ENCODE measurements at places on chromosomes 2 and 18.

DNA sequence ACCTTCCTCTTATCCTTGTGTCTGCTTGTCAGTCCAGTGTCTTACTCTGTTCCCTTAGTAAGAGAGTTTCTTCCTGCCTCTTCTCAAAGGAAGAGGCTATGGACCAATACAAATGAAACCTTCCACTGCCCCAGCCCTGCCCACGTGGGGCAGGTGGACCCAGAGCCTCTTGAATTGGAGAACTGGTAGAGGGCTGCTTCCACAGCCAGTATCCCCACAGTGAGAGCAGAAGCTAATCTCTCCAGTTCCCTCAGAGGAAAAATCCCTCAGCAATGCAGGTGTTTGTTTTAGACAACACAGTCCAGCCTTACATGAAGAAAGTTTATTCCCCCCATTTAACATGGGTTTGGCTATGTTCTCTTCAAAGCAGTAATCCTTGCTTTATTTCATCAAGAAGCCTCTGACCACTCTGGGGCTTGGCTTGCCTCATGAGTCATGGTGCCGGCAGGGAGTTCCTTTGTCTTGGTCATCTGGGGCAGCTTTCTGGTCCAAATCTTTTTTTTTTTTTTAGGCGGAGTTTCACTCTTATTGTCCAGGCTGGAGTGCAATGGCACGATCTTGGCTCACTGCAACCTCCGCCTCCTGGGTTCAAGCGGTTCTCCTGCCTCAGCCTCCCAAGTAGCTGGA is 6.5 kb upstream of the CYBRD1 start:
- no peak for DNase-seq

DNA sequence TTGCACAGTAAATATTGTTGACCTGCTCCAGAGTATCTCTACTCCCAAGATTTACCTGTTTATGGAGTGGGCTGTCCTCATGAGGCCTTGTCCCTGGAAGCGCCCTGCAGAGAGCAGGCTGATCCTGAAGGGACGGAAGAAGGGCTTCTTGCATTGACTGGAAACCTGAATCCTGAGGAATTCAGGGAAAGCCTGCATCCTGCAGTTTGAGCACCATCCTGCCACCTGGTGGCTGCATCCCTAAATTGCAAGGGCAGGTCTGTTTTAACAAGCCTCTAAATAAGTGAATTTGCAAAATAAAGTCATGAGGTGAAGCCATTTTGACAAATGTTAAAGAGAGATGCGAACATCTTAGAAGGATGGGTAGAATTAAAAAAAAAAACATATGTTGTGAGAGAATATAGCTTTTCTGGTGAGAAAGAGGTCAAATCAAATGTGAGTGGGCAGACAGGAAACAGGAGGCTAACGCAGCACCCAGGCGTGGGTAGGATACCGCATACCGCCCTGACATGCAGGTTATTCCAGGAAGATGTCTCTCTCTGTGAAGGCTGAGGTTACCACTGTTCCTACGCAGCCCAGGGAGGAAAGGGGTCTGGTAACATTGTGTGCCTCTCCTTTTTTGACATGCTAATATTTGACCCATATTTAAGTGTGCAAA is 754.9 kb downstream of the RNF144A start:
- DNase-seq = no peak

GRCh38 chr2:211068108-211068780 is 511.8 kb downstream of the CPS1 start:
- no peak for DNase-seq

GRCh38 chr2:176120364-176121189 is 1.9 kb upstream of the HOXD9 start:
- DNase-seq = no peak

DNA sequence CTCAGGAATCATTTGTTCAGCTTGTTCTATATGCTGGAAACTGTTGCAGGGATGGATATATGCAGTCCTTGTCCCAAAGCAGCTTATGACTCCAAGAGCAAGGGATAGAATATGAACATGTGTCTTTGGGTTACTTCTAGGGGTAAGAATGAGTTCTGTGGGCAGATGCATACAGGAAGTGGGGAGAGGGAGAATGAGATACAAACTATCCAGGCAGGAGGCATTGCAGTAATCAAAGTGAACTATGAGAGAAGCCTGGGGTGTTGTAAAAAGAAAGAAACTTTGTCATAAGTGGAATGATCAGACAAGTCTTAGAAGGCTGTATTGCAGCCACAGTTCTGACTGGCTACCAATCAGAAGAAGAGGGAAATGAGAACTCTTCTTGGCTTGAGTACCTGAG is 44.8 kb upstream of the RAB6D start:
- no peak for DNase-seq

DNA sequence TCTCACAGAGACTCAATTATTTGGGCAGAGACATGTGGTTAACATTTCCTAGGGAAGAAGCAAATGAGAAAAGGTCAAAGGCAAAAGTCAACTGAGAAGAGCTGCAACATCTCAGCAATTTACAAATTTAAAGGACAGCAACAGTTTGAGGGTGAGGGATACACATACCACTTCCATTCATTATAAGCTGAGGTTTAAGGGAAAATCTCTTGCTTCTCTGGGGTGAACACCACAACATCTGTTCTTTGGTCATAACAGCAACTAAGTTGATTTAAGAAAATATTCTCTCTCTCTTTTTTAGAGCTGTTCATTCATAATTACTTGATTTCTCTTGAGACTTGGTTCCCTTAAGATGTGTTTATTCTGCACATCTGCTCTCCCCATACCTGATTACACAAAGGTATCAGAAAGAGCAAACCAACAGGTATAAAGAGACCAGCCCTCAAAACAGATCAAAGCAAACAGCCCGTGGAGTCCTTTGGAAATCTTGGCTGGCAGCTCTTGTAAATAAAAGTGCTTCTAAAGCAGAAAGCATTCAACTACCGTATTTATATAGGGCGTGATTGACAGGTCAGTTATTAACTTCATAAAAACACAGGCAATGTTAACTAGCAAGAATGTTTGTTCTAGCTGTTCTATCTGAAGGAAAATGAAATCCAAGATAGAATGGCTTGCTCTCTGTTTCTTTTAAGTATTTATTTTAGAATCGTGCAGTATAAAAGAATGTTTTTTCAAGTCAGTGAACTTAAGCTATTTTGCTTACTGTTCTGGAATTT is 132.8 kb downstream of the THADA start:
- DNase-seq = no peak

GRCh38 chr2:110770404-110770958 is 38.1 kb downstream of the ACOXL start:
- no peak for DNase-seq

GRCh38 chr2:98828369-98828744 is 97.4 kb upstream of the MGAT4A start:
- no peak for DNase-seq

DNA sequence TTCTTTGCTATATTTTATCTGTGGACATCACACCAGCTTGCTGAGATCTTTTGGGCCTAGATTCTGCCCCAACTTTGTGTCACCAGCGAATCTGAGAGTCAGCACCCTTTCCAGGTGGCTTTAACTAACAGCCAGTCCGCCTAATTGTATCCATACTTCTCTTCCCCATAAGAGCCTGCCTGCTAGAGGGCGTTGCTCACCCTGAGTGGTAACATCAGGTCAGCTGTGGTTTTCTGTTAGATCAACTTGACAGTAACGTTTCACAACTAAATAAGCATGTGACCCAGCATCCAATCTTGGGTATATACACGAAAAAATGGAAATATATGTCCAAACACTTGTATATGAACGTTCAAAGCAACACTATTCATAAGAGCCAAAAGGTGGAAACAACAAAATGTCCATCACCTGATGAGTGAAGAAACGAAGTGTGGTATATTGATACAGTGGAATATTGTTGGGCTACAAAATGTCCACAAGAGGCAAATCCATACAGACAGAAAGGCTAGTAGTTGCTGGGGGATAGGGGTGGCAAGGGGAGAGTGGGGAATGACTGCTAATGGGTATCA is 24.9 kb downstream of the EFHD1 start:
- DNase-seq = no peak

DNA sequence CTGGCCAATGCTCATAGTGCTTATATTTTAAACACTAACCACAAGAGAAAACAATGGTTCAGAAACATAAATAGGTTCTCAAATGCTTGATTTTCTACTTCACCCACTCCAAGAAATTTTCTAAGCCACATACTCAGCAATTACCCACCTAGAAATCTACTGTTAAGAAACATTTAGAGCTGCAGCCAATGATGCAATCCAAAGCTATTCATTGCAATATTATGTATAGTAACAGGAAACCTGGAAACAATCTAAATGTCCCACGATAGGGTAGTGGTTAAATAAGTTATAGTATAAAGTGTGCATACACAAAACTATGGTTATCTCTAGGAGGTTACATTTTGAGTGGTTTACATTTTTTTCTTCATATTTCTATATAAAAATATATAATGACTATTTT is 5.7 kb downstream of the FAM237A start:
- DNase-seq = no peak

GRCh38 chr18:46222710-46223360 is 118.7 kb downstream of the HAUS1 start:
- no peak for DNase-seq

GRCh38 chr2:76268484-76268883 is 557.8 kb upstream of the GCFC2 start:
- no peak for DNase-seq

- DNase-seq = no peak
Measured at GRCh38 chr2:188956961-188957360, 17.2 kb upstream of the COL3A1 start.

GRCh38 chr2:196275646-196276352 is 104.4 kb upstream of the STK17B start:
- DNase-seq = no peak

DNA sequence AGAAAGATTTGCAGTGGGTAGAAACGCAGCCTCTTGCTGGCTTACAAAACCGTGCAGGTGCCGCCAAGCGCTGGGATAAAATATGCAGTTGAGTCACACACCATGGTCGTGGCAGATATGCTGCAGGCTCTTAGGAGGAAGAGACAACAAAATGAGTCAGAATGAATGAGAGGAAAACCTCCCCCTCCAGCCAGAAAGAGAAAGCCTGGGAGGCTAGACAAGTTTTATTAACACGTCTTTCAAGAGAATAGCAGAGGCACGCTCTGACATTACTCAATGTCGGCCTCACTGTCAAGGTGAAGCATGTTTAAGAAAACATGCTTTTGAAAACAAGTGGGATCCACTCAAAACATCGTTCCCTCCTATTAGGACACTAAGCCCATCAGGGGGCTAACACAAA is 37.1 kb upstream of the ZCCHC2 start:
- peak; percentile 47 for DNase-seq

GRCh38 chr2:7666596-7667259 is 749.5 kb downstream of the RNF144A start:
- no peak for DNase-seq

DNA sequence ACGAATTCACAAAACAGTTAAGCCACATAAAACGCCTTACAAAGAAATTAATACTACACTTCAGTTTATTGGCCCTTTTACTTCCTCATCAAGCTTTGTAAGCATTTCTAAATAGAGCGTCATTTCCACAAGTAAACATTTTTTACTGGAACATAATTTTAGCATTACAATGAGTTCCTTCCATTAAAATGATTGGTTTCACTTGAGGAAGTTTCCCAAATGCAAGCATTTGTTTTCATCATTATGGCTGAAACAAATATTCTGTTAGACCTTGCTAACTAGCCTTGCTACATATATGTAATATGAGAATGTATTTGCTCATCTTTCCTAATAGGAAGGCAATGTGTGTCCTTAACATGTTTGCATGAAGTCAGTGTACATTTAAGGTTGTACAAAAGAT is 579.1 kb downstream of the IRS1 start:
- DNase-seq = no peak

DNA sequence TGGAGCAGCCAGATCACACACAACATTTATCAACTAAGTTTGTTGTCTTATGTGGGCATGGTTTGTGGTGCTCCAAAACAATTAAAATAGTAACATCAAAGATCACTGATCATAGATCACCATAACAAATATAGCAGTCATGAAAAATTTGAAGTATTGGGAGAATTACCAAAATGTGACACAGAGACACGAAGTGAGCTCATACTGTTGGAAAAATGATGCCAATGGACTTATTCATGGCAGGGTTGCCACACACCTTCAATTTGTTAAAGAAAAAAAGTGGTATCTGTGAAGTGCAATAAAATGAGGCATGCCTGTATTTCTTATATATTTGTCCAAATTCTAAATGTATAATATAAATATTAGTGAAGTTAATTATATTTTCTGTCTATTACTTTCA is 42.9 kb upstream of the CABYR start:
- no peak for DNase-seq

GRCh38 chr2:8822218-8822617 is 15.2 kb downstream of the KIDINS220 start:
- DNase-seq = no peak
